NCI-H69 (cell line): ENCODE measurements at places on chromosomes 3 and 15.

DNA sequence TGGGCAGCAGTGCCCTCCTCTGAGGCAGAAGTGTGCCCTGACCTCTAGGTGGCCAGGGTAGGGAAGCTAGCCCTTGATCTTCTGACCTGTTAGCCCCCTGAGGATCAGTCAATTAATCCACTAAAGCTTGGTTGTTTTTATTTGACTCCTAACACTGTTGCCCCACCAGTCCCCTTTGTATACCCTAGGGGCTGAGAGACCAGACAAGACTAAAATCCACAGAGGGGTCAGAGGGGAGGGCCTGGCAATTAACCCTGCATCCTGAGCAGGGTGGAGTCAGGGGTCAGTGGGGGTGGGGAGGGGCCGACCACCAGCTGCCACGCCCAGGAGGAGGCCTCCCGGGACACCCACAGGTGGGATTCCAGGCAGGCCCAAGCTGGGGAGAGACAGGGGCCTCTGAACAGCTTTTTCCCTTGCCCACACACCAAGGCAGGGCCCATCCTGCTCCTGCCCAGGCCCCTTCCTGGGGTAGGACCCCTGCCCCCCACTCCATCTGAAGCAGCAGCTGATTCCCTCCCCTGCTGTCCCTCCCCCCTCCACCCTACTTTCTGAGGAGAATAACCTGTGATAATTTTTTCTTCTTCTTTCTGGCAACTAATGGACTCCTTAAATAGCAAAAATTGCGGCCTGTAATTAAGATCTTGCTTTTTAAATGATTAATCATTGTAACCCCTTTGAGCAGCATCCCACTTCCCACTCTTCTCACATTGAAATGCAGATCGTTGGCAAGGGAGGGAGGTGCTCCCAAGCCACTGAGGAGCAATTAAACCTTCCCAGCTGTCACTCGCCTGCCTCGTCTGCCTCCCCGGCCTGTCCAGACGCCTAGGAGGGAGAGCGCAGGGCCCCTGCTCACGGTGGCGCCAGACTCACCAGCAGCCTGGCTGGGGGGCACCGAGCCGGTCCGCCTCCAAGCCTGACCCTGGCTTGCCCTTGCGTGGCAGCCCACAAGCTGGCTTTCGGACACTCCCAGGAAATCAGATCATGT is 51.9 kb downstream of the RHCG start:
- peak; percentile 93 for DNase-seq

DNA sequence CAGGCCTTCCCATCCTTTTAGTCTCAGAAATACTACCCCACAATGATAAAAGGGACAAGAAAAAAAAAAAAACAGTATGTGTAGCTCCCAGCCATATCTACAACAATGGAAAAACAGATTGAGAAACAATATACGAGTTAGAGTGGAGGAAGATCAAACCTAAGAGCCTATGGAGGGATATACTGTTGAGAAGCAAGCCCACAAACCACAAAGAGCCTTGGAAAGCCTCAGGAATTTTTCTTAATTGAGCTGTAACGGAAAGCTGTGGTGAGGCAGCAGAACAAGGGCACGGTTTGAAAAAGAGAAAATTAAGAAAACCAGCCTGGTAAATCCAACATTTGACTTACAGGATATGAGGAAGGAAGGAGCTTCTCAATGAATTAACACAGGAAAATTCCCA is 21.4 kb downstream of the KPNA1 start:
- DNase-seq = no peak

GRCh38 chr3:185473290-185473815 is 25.5 kb downstream of the TMEM41A start:
- no peak for DNase-seq

DNA sequence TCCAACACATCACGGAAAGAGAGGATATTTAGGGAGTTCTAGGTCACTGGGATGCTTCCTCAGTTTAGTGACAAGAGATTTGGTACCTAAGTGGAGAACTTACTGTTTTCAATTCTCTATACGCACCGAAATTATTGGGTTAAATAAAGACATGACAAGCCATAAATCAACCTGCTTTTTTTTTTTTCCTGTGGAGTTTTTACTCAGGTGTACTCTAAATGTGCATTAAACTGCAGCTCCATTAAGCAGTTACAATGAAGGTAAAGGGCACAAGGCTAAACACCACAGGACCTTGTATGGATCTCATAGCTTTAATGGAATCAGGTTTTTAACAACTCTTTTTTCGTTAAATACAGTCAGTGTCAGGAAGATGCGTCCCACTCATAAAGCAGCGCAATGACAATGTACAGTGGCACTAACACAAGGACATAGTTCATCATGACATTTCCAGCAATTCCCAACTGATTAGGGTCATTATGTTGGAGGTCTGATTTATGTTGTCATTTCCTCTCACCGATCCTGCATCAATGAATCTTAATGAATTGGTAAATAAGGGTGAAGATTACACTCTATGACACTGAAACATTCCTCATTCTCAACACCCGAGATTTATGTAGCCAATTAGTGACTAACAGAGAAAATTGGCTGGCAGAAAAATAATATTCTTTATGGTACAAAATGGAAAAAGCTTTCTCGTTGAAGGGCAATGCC is 355.2 kb downstream of the FOXP1 start:
- DNase-seq = peak; percentile 87

DNA sequence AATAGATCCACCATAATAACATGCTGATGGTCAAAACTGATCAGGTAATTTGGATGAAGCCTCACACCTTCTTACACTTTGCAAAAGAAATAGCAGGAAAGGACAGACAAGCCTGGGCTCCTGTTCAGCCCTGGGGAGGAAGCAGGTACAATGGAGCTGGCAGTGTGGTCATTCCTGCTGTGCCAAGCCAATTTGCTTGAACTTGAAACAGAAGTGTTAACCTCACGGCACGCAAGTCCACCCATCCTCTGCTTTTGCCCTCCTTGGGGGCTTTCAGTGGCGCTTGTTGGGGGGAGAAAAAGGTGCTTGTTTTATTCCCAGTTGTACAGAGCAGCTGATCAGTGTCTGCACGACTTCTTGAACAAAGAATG is 36.8 kb upstream of the RFTN1 start:
- DNase-seq = peak; percentile 82

DNA sequence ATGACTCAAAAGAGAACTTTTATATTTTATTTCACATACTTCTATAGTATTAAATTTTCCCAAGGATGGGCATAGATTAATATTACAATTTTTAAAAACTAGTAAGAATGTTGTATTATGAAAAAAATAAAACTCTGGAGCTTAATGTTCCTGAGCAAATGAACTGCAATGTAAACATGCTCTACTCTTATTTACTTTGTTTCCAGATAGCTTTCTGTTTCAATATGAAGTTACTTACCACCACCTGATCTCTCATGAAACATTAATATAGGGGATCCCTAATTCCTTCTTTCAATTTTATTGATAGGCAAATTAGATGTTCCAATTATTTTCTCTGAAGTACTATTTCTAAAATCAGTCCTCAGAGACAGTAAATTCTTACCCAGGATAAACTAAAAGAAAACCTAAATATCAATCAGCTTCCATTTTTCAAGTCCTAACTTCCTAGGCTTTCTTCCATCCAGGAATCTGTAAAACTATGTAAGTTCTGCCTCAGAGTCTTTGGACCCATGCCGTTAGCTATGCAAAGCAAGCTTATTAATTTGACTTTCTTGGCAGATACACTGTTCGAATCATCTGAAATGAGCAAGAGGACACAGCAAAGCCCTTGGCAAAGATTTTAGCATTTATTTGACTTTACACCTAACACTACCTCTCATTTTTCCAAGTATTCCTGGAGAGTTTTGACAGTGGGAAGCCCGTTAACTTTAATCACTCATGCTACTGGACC is 93.2 kb downstream of the PLCH1 start:
- peak; percentile 48 for DNase-seq

DNA sequence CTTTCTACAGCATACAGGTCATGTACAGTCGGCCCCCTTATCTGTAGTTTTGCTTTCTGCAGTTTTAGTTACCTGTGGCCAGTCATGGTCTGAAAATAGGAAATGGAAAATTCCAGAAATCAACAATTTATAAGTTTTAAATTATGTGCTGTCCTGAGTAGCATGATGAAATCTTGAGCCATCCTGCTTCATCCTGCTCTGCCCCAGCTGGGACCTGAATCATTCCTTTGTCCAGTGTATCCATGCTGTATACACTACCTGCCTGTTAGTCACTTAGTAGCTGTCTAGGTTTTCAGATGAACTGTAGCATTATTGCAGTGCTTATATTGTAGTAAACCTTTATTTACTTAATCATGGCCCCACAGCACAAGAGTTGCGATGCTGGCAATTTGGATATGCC is 44.8 kb downstream of the AP4E1 start:
- DNase-seq = no peak

DNA sequence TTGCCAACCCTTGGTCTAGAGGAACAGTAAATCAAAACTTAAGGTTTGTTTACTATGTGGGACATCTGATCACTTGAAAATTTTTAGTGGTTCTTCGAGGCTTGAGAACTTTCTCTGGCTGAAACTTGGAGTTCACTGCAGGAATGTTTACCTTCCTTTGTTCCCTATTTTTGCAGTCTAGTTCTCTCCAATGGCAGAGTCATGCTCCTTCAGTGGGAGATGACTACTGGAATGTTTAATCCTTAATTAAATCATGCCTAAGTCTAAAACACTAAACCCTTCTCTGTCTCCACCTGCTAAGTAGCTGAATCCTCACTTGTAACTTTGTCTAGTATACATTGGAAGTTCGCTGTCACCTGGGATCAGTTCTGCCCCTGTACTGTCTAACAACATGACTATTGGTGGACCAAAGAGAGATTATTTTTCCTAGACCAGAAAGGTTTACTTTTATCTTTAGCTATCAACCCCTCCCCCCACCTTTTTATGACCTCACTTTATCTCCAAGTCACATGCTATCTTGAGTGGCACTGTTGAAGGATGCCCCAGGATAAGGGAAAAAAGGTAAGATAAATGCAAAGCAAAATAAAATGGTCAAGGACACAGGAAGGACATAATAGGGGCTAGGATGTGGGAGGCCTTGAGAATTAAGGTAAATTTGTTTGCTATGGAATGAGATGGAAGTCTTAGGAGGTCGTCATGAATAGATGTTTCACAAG is 1.2 kb upstream of the ZNF609 start:
- DNase-seq = no peak

DNA sequence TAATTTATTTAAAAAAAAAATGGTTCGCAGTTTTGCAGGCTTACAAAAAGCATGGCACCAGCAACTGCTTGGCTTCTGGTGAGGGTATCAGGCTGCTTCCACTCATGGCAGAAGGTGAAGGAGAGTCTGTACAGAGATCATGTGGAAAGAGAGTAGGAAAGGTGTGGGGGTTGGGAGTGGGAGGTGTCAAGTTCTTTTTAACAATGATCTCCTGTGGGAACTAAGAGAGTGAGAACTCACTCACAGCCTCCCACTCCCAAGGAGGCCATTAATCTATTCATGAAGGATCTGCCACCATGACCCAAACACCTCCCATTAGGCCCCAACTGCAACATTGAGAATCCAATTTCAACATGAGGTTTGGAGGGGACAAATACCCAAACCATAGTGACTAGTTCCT is 21.1 kb upstream of the ACTL6A start:
- DNase-seq = no peak

DNA sequence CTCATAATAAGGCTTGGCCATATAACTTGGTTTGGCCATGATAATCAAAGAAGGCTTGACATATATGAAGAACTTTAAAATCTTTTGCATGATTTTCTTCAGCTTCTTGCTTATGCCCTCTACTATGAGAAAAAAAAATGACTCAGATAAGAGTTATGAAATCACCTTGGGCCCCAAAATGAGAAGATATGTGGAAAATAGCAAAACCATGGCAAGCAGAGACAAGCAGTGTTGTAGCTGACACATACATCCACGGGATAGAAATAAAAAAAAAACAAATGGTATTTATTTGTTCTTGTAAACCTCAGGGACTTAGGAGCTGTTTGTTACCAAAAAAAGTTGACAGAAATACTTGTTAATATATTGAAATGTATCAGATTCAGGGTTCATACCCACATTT is 614.8 kb upstream of the BCHE start:
- no peak for DNase-seq

DNA sequence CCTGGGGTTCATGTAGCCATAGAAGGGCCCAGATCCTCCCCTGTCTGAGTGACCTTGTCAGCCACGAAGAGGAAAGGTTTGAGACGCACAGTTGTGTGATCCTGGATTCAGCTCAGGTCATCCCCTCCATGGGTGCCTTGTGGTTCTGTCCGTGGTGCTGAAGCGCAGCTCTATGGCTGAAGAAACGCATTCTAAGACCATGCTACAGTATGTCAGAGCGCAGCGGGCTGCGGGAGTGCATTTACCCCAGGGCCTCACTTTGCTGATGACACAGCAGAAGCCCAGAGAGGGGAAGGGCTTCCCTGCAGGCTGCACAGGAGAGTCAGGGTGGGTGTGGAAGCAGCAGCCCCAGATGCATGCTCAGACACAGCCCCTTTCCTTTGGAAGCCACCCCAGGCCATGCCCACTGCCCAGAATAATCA is 68.8 kb upstream of the IQSEC1 start:
- DNase-seq = no peak

- no peak for DNase-seq
Measured at GRCh38 chr3:60055765-60056164, 1005.9 kb upstream of the CFAP20DC start.

GRCh38 chr3:105367063-105367405 is 325 bp downstream of the ALCAM start:
- DNase-seq = peak; percentile 67

- no peak for DNase-seq
Measured at GRCh38 chr15:31062911-31063310, 38.6 kb downstream of the TRPM1 start.

DNA sequence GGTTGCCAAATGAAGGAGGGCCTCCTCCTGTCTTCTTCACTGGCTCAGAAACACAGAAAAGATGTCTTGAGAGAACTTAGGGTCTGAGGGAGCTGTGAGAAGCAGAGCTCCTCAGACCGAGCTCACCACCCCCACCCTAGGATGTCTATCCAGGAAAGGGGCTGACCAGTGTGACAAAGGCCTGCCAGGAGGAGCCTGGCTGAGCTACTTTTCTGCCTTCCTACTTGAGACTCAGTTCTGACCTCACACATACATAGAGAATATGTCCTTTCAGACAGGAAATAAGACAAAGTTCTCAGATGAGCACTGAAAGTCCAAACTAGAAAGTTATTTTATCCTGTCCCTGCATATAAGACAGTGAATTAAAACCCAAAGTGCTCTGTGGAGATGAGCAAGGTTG is 54.5 kb downstream of the KIF9 start:
- no peak for DNase-seq

DNA sequence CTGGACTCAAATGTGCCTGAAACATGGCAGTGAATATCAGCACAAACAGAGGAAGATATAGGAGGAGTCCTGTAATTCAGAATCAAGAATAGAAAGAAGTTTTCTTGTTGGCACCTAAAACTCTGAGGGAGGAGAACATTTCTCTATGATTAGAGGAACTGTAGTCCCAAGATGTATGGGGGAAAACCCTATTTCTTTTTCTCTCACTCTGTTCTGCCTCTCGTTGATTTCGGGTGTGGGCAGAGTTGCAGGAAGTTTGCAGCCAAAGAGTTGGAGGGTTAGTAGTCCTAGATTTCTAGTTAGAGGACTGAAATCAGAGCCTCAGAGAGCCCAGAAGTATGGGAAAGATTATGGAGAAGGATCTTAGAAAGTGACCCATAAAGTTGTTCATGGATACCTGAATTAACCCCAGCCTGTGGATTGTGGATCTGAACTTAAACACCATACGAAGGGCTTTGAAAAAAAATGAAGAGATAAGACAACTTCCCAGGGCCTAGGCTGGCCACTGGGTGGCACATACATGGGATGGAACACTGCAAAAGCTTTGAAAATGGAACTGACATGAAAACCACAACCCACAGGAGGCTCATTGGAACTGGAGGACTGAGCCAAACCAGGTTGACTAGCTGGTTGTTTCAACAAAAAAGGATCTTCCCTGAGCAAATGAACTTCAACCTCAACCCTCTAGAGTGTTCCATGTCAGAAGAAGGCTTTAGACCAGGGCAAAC is 34.6 kb downstream of the FMN1 start:
- DNase-seq = peak; percentile 26

- no peak for DNase-seq
Measured at GRCh38 chr3:24047513-24047912, 102.4 kb downstream of the NR1D2 start.
